ENCODE measurements at places on chromosomes 3 and 15.
A peak's percentile ranks its signal among the peaks of the same experiment; 100 is the strongest.

- no peak for DNase-seq
These were observed 30.4 kb downstream of the RPL22L1 start for GRCh38 chr3:170839518-170840100.

GRCh38 chr3:112767177-112767576, 79.5 kb downstream of the CD200R1L start:
- DNase-seq, result no peak

- DNase-seq, result no peak
These were observed 23.9 kb downstream of the GOLGA6L2 start for GRCh38 chr15:23422946-23423708.

GRCh38 chr15:80020731-80021130, 38.7 kb upstream of the ZFAND6 start:
- no peak for DNase-seq

DNA sequence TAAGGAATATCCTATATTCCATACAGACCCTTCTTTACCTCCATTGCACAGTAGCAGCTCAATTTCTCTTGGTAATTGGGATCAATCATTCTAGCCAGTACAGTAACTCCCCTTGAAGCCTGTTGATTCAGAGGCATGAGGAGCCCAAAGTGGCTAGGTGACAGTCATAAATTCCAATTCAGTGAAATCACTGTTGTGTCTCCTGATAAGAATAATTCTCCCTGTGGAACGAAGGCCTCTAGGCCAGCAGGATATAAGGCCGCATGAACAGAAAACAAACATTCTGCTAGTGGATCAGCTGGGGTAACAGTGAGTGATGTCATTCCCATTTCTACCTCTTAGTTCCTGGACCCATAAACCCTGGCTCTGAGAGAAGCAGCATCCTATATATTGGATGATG, 696.3 kb downstream of the NR2F2 start:
- DNase-seq, result no peak

GRCh38 chr3:101619734-101620133, 45.8 kb downstream of the PCNP start:
- DNase-seq, result no peak

DNA sequence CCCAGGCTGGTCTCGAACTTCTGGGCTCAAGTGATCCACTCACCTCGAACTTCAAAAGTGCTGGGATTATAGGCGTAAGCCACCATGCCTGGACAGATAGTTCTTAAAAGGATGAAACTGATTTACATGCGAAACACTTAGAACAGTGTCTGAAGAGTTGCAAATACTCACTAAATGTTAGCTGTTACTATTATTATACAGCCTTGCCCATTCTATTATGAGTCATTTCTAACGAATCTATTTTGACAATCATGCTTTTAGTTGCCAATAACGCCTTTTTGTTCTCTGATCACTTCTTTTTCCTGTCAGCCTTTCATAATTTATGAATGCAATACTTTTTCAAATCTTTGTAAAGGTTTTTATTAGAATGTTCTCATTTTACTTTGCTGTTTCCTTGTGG, 112.7 kb downstream of the SNRK start:
- no peak for DNase-seq

DNA sequence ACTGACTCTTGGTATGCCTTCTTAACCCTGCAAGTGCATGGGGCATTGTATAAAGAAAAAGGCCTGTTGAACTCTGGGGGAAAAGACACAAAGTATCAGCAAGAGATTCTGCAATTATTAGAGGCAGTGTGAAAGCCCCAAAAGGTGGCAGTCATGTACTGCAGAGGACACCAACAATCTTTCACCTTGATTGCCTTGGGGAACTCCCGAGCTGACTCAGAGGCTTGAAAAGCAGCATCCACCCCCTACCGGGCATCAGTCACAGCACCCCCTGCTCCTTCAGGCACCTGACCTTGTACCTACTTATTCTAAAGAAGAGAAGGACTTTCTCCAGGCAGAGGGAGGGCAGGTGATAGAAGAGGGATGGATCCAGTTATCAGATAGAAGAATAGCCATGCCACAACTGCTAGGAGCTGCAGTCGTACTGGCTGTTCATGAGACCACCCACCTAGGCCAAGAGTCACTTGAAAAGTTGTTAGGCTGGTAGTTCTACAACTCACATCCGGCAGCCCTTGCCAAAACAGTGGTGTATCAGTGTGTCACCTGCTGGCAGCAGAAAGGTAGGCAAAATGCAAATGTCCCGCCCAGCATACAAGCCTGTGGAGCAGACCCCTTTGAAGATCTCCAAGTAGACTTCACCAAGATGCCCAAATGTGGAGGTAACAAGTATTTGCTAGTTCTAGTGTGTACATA, 241.6 kb upstream of the CNTN6 start:
- DNase-seq, result no peak

DNA sequence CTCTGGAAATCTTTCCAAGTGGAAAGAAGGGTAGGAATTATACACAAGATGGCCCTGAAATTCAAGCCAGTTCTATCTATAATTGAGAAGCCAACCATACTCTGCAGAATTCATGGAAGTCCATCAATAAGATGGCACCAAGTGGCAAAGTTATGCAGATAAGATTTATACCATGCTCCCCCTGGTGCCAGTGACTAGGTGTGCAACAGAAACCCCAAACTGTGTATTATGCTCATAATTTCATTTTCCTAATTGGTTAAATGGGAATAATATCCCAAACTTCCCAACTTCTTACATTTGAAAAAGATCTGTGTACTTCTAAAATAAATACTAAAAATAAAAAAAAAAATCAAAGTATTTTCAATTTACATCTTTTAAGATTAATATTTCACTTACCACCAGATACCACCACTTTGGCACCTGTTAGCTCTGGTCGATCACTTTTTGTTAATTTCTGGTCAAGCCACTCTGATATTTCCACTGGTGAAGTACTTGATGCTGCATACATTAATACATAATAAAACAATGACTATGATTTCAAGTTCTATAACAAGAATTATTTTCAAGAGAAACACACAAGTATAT, 25.9 kb downstream of the ETFA start:
- no peak for DNase-seq

DNA sequence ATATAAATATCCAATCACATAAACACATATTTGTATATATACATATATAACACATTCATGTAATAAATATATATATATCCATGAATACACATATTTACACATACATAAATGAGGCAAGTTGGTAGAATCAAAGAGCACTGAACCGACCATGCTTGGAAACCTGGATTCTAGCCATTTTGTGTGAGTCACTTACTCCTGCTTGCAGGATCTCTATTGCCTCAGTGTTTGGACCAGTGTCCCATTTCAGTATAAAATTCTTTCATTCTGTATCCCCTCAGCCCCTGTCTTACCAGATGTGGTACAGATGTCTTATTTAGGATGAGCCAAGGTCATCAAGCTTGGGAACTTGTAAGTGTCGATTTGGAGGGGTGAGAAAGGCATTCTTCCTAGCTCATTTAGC, 391.4 kb upstream of the FRG2C start:
- no peak for DNase-seq

- no peak for DNase-seq
These were observed 530 bp upstream of the FBXL22 start for GRCh38 chr15:63596676-63597037.

DNA sequence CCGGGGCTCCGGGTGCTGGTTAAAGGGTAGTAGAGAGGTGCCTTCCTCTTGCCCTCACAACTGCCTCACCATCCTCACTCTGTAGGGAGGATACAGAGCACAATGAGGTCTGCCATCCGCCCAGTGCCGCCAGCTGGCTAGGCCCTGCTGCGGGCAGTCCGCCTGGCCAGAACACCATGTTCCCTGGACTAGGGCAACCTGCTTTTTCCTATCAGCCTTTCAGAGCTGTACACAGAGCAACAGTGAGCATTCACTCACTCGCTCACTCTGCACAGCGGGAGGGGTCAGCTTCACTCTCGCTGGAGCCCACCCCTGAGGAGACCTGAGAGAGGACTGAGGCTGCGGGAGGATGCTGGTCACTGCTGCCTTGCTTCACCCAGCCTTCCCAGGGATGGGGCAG, 218.7 kb upstream of the CHRNA7 start:
- DNase-seq, result no peak

- DNase-seq, result no peak
These were observed 23.7 kb downstream of the CPN2 start for GRCh38 chr3:194327218-194328052.

GRCh38 chr3:51311055-51311454, 74.0 kb upstream of the MANF start:
- DNase-seq, result no peak

GRCh38 chr15:34360298-34360697, 6.7 kb downstream of the LPCAT4 start:
- DNase-seq, result no peak

DNA sequence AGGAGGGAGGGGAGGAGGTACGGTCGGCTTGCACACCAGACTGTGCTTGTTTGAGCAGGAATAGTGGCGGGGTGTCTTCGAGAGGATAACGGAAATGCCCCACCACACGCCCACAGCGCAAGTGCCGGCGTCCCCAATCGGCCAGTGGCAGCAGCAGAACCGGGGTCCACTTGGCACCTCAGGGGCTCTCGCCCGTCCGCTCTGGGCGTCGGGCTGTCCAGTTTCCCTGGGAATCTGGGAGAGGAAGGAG, 53.7 kb downstream of the CCDC54 start:
- peak; percentile 44 for DNase-seq

GRCh38 chr3:18007980-18008379, 265.5 kb upstream of the TBC1D5 start:
- no peak for DNase-seq

GRCh38 chr3:51692980-51693395, 13.9 kb upstream of the GRM2 start:
- no peak for DNase-seq

GRCh38 chr3:4504340-4505261, 11.5 kb downstream of the ITPR1 start:
- DNase-seq, result no peak

- no peak for DNase-seq
These were observed 50.6 kb downstream of the IQSEC1 start for GRCh38 chr3:13022348-13023234.

DNA sequence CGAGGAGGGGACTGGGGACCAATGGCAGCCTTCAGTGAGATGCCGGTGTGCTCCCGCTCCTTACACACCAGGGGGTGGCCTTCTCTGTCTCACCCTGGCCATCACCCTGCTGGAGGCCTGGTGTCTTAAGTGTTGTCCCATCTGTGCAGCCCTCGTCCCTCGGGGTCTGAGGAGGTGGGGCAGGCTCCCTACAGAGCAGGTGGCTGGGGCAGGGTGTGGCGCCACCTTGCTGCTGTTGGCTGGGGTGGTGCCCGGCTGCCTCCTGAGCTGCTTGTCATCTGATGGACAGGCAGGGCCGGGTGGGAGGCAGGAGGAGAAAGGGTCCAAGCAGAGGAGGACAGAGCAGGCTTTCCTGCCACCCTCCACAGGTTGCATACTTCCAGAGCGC, 25.9 kb downstream of the PTPN23 start:
- DNase-seq, result no peak

- no peak for DNase-seq
These were observed 545.5 kb downstream of the ZPLD1 start for GRCh38 chr3:102980355-102980696.

DNA sequence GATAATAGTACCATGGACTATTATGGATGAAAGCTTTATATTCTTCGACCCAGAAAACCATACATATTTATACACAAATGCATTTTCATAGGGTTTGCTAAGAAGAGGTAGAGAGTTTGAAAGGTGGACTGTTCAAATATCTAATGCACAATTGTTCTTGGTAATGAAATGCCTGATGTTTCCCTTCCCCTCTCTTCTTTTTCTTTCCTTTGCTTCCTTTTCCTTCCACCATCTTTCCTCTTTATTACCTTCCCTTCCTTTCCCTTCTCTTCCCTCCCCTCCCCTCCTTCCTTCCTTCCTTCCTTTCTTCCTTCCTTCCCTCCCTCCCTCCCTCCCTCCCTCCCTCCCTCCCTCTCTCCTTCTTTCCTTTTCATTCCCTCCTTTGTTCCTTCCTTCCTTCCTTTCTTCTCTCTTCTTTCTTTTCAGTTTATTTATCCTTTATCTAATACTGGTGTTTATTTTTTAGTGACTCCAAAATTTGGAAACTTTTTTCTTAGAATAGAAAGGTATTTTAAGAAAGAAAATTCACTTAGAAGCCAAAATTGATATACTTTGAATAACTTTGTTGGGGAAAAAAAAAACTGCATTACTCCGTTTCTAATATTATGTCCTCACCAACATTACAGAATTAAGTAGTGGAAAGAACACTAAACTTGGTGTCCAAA, 22.7 kb upstream of the PYDC2 start:
- no peak for DNase-seq

- peak; percentile 66 for DNase-seq
These were observed 61.0 kb upstream of the ANKRD28 start for GRCh38 chr3:15858547-15859506.

GRCh38 chr15:42796955-42797782, 60.2 kb upstream of the CDAN1 start:
- no peak for DNase-seq

DNA sequence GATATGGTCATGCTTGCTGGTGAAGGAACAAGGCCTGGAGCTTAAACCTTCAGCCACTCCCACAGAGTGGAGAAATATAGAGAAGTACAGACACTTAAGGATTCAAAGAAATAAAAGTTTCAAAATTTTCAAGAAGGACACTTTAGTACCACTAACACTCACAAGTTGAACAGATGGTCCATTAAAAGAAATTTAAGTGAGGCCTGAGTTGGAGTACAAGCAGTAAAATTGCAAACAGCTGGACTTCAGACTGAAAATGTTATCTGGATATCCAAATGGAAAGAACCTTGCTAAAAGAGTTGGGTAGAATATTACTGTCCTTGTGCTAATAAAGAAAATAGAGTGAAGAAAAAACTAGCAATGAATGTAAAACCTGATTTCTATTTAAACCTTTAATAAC, 397.1 kb upstream of the KCNMB2 start:
- DNase-seq, result no peak

- no peak for DNase-seq
These were observed 229.2 kb downstream of the UACA start for GRCh38 chr15:70533931-70534742.

DNA sequence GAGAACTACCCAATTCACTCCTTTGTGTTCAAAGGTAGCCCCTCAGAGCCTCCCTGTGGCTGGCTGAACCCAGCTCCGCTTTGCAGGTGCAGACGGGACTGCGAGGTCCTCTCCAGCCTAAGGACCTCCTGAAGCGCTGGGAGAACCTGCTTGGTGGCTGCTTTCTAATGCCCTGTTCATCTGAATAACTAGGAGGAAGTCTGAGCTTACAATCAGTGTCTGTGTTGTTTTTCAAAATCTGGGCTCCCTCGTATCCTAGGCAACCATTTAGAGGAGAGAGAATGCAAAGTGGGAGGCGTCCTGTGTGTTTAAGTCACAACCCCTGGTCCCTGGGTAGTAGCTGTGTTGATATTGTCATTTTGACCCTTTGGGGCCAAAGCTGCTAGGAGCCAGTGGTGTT, 99.9 kb downstream of the GABRG3 start:
- DNase-seq, result no peak

Measured in stimulated activated CD4-positive, alpha-beta T cell treated with anti-CD3 and anti-CD28 coated beads, Interleukin-2, amount 100 ng/mL, for 24 hours (primary cell).